Activated CD4-positive, alpha-beta T cell treated with anti-CD3 and anti-CD28 coated beads, Interleukin-2, amount 10 ng/mL, durations not matched to agents 24 days and 14 days (primary cell): ENCODE measurements at places on chromosomes 16 and 17.
A peak's percentile ranks its signal among the peaks of the same experiment; 100 is the strongest.

DNA sequence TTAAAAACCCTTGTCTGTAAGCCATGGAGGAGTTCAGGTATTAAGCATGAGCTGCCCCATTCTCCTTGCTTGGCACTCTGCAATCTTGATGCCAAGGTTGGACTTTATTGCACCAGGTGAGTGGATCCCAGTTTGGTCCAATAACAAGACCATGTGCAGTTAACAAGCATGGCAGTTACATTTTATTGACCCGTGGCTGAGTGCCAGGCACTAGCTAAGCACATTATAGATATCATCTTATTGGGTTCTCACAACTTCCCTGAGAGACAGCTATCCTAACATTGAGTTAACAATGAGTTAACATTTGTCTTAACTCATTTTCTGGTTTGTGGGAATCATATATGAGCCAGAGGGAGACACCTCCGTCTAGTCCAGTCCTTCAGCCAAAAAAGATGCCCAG, 21.8 kb downstream of the LYRM9 start:
- DNase-seq: no peak

DNA sequence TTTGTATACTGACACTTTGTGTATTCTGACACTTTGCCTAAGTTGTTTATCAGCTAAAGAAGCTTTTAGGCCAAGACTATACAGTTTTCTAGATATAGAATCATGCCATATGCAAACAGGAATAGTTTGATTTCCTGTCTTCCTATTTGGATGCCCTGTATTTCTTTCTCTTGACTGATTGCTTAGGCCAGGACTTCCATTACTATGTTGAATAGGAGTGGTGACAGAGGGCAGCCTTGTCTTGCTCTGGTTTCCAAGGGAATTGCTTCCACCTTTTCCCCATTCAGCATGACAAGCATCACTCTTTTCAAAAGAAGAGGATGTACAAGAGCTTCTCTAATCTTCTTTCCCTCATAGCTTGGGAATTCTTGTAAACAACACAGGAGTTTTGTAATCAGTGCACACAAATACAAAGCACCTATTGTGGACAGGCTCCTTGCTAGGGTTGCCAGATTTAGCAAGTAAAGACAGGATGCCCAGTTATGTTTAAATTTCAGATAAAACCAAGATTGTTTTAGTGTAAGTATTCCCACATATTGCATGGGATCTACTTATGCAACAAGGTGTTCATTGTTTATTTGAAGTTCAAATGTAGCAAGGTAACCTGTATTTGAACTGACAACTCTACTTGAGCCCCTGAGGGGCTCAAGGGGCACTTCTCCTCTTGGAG, 233.5 kb downstream of the SLC39A11 start:
- no peak for DNase-seq

GRCh38 chr16:78780808-78781207, 681.4 kb downstream of the WWOX start:
- peak; percentile 55 for DNase-seq

GRCh38 chr16:29644338-29644857, 18.6 kb upstream of the SPN start:
- no peak for DNase-seq

DNA sequence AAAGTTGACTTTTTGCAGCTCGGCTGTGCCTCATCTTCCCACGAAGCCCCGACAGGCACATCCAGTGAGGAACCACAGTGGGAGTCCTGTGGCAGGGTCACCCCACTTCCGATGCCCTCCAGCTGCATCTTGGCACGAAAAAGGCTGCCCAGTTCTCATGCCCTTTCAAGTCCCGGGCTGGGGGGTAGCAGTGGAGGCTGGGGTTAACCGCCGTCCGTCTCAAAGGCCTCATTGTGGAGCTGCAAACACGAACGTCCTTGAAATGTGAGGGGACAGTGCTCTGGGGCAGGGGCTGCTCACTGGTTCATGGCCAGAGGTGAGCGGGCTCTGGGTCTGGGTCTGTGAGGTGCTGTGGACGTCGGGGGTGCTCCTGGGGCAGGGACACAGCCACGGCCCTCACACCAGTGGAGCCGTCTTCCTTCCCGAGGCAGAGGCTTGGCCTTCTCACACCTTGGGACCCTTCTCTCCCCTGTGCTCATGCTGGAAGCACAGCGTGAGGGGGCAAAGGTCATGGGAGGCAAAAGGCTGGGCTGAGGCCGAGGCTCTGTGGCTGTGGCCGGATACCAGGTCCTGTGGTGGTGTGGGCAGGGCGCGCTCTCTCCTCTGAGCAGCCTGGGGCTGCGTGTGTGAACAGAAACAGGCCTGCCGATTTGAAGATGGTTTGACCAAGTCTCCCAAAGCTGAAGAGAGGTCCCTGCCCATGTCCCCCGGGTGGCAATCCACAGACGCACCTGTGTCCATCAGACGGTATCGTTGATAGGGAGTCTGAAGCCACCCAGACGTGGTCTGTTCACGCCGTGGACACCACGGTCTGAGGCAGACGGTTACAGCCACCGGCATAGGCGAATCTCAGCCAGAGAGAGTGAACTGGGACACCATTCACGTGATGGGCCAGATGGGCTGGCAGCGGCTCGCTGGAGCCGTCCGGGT, 3.1 kb upstream of the MC1R start:
- DNase-seq: no peak

- DNase-seq: no peak
Measured at GRCh38 chr17:62895320-62896301, 70.4 kb upstream of the TANC2 start.
